ENCODE measurements at places on chromosomes 16 and 17.

DNA sequence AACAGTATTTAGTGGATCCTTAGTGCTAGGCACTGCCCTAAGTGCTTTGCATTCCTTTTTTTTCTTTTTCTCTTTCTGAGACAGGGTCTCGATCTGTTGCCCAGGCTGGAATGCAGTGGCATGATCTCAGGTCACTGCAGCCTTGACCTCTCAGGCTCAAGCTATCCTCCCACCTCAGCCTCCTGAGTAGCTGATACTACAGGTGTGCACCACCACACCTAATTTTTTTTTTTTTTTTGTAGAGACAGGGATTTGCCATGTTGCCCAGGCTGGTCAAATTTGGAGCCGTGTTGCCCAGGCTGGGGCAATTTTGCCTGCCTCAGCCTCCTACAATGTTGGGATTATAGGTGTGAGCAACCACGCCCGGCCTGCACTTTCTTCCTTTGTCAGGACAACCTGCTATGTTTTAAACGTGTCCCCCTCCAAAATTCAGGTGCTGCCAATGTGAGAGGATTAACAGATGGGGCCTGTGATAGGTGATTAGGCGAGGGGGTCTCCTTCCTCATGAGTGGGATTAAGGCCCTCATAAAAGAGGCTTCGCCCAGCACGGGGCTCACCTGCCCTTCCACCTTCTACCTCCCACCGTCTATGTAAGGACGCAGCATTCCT lies 5.4 kb downstream of the NQO1 start:
- DNase-seq: no peak

DNA sequence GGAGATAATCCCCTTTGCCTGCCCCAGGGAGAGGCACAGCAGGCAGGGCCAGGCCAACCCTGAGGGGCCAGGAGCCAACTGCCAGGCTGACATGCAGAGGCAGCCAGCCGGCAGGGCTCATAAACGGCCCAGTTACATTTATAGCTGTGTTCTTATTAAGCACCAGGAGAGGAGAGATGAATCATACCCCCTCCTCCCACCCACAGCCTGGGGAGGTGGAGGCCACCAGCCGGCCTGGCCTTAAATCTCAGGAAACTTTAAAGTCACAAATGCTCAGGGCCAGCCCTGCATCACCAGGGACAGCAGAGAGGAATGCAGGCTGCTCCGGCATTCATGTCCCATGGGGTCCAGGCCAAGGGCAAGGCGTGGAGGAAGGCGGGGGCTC lies 177.2 kb downstream of the TMEM132E start:
- DNase-seq: peak; percentile 87

DNA sequence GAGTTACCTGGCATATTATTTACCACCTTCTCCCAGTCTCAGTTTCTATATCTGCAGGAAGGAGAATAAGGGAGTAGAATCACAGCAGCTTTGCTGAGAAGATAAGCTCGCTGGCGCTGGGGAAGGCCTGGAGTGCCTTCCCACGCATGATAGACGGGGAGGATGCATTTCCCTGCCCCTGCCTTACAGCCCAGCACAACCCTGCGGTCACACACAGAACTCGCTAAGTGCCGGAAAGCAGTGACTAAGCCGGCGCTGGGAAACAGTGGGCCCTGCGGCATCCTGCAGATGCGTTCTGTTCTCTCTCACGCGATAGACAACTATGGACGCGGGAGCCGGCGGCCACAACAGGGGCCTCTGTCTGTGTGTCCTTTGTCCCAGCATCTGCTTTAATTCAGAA lies 4.8 kb downstream of the CA5A start:
- DNase-seq: peak; percentile 99

- DNase-seq: no peak
Observed at GRCh38 chr17:72110942-72111318, 9.9 kb upstream of the SOX9 start.

GRCh38 chr16:49003022-49003421 lies 278.6 kb downstream of the CBLN1 start:
- no peak for DNase-seq

DNA sequence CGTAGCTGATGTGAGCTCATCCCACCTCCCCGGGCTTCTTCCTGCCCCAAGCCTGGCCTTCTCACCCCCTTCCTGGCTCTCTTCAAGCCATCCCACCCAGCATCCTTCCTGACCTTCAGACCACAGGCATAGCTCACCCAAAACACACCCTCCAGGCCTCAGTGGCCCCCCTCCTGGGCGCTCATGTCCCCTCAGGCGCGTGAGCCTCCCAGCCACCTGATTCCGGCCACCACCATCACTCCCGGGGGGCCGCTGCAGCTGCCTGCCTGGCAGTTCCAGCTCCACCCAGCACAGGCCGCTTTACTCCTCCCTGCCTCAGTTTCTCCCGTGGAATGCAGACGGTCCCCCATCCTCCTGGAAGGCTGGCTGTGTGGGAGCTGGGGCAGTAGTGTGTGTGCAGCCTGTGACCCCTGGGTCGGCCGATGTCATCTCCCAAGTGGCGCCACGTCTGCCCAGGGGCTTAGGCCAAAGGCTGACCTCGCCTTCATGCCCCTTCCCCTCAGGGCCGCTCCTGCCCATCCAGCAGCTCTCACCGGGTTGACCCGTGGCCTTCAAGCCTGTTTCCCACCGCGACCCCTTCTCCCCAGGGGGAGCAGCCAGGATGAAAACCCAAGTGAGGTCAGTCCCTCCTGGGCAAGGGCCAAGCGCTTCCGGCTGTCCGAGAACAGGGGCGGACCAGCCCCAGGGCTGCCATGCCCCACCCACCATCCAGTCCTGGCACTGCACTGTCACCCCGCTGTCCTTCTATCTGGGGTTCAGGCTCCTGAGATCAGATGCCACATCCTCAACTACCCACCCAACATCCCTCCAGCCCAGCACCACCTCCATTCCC lies 11.9 kb upstream of the CHMP6 start:
- DNase-seq: no peak

All from RPMI7951 (cell line).